Hematopoietic multipotent progenitor cell treated with erythropoietin and hydrocortisone succinate and interleukin-3 and kit ligand, for 6 days (in vitro differentiated cells): ENCODE measurements at places on chromosomes 6 and 20.
A peak's percentile ranks its signal among the peaks of the same experiment; 100 is the strongest.

DNA sequence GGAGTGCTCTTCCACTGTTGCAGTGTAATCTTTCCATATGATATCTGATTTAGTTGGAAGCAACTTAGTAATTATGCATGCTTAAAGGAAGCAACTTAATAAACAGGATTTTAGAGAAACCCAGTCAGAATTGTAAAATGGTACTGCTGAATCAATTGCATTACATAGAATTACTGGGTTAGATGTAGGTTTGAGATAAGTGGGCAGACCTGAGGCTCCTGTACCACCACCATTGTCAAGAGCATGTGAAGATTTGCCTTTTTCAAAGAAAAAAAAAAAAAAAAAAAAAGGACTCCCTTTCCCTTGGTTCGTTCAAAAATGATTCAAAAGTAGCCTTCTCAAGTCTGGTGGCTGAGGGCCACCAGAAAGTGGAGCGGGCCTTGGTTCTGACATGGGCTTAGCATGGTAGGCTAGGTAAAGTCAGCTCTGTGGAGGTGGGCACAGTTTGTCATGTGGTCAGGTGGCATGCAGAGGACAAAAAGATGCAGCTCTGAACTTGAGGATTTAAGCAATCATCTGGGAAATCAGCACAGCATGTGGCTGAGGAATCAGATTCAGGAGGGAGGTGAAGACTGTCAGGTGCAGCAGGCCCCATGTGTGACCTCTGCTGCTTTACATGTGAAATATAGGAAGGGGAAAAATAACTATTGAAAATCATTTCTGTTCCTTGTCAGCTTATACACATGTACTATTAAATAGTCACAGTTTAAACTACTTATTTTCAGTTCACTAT, 32.4 kb downstream of the ARID1B start:
- no peak for DNase-seq

GRCh38 chr6:31270788-31271640, 878 bp downstream of the HLA-C start:
- peak; percentile 54 for DNase-seq

DNA sequence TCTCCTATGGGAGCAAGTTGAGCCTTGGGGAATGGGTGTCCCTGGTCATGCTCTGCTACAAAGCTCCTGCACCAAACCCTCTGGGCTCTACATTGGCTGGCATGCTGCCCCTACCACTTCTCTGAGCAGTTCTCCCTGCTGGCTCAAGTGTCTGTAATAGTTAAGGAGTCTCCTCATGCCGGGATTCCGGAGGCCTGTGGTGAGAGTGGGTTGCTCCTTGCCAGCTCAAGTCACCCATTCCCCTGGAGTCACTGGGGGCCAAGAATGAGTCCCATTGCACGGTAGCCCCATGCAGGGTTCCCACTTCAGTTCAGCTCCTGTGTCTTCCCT, 173.9 kb downstream of the PRDM13 start:
- DNase-seq: no peak

DNA sequence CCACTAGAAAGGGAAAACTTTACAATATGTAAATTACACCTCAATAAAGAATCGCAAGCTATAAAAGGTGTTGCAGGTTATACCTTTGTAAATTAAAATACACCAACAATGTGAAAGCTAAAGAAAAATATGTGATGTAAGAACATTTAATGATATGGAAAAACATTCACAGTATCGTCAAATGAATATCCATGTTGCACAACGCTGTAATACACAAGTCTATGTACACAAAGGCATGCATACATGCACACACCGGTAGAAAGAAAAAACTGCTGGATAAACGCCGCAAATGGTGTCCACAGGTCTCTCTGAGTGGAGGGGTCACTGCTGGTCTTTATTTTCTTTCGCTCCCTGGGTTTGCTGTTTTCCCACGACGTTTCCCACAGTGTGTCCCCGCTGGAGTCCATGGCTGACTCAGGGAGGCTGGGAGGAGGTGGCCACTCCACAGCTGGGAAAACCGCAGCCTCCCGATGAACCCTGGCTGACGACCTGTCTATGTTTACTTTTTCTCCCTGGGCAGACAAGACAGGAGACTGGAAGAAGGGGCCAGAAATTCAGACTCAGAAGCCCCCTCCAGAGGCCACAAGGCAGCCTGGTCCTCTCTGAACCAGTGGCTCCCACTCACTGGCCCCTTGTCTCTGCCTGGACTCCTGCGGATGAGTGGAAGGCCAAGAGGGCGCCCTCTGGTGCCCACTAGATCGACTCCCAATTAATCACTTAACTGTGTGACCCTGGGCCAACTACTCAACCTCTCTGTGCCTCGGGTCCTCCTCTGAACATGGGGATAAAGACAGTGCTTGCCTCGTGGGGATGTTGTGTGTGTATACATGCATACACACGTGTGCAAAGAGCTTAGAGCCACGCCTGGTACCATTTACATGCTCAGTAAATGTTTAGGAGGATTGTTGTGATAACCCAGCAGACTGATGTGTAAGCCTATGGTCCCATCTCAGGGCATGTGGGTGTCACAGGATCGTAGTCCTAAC, 12.8 kb upstream of the BPI start:
- peak; percentile 35 for DNase-seq

DNA sequence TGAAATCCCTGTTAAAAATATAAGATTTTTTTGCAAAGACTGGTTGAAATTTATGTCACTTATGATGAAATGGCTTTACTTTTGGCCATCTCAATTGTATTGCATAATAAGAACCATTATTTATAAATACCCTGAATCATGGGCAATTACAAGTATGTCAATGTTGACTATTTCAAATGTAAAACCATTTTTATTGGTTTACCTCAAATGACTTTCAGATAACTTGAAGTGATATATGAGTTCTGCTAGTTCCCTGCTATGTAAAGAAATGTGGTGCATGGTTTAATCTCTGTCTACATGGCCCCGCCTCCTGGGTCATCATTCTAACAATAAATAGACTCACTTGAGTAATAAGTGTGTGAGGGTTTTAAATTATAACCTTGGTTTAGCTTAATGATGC, 275.6 kb upstream of the PREP start:
- no peak for DNase-seq

DNA sequence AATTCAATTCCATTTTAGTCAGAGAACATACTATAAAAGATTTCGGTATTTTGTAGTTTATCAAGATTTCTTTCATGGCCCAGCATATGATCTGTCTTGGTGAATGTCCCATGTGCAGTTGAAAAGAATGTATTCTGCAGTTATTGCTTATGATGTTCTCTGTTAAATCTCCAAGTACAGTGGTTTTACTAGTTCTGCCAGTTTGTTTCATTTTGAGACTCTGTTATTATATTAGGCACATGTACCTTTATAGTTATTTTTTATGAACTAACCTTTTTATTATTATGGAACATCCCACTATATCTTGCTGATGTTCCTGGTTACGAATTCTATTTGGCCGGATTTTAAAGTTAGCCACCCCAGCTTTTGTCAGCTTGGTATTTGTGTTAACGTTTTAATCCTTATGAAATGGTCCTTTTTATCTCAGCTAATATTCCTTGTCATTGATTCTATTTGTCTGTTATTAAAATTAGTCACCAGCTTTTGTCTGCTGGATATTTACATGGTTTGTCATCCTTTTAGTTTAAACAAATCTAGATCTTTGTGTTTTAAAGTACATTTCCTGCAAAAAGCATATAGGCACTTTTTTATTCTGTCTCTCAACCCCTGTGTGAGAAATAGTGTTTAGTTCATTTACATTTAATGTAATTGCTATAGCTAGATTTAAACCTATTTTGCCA, 48.9 kb downstream of the VTA1 start:
- DNase-seq: no peak

GRCh38 chr20:12090920-12091319, 173.2 kb downstream of the BTBD3 start:
- DNase-seq: no peak

DNA sequence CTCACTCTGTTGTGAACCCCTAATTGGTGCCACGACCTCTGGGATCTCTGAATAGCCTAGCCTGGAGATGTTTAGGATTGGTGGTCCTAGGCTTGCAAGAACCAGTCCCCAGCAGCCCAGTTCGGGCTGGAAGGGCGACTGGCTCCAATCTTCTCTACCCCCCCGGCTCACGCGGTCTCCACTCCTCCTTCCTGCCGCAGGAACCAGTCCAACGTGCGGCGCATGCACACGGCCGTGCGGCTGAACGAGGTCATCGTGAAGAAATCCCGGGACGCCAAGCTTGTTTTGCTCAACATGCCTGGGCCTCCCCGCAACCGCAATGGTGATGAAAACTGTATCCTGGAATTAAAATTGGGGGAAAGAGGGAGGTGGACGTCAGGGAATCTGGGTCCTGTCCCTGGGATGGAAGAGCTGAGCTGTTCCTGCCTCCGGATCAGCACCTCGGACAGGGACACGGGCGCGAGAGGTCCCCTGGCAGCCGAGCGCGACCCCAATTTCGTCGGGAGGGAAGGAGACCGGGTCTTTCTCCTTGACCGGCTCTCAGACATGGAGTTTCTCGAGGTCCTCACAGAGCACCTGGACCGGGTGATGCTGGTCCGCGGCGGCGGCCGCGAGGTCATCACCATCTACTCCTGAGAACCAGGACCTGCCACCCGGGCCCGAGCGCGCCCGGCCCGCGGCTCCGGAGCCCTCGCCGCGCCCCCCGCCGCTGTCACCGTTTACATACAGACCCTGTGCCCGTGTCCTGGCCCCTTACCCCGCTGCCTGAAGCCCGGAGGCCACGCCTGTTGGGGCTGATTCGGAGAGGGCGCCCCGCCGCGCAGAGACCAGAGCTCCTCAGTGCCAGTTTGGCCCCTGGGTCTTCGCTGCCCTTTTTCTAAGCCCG, 28.2 kb downstream of the SLC12A5 start:
- peak; percentile 62 for DNase-seq

DNA sequence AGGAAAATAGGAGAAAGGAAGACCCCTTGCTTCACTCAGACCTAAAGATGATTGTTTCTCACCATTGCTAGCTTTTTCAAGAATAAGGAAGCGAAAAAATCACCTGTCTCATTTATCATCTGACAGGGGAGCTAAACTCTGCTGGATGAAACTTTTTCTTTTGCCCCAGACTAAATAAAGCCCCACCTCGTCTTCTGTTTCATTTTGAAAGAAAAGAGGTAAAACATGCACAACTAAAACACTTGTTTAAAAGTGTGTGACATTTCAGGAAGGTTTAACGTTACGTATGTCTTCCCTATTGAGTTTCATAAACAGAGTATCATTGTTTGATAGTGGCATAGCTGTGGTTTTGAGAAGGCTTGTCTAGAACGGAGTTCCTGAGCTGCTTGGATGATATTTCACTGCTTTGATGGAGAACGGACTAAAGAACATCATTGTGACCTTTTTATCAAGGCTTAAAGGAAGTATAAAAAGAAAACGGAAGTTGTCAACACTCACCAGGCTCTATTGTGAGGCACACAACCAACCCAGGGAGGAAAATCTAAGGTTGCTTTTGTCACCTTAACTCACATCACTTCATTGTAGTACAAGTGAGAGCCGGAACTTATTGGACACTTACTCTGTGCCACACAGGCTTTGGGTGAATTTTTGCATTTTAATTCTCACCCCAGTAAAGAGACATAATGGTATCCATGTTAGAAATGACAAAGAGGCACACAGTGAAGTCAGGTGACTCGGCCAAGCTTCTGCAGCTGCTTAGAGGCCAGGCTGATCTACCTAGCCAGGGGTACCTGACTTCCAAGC, 29.5 kb downstream of the TSHZ2 start:
- DNase-seq: no peak

- no peak for DNase-seq
Measured at GRCh38 chr20:47764154-47764733, 21.0 kb downstream of the SULF2 start.

DNA sequence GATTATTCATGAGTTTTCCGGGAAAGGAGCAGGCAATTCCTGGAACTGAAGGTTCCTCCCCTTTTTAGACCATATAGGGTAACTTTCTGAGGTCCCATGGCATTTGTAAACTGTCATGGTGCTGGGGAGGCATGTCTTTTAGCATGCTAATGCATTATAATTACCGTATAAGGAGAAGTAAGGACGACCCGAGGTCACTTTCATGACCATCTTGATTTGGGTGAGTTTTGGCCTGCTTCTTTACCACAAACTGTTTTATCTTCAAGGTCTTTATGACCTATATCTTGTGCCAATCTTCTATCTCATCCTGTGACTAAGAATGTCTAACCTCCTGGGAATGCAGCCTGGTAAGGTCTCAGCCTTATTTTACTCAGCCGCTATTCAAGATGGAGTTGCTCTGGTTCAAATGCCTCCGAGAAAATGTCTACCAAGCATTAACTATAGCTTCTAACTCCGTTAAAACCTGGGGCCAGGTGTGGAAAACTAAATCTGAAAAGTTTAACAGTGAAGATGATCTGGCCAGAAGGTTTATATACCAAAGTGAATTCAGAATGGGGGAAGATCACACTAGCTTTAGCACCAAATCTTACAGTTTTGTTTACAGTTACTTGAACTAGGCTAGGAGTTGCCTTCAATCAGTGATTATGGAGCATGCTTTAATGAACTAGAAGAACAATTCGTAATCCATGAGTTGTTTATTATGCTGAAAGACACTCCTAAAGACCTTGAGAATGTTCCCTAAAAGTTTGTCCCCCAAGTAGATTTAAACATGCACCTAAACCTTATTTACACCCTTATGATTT, 80.0 kb upstream of the TOP1 start:
- no peak for DNase-seq

GRCh38 chr6:170072246-170072645, 218.6 kb downstream of the DLL1 start:
- no peak for DNase-seq

DNA sequence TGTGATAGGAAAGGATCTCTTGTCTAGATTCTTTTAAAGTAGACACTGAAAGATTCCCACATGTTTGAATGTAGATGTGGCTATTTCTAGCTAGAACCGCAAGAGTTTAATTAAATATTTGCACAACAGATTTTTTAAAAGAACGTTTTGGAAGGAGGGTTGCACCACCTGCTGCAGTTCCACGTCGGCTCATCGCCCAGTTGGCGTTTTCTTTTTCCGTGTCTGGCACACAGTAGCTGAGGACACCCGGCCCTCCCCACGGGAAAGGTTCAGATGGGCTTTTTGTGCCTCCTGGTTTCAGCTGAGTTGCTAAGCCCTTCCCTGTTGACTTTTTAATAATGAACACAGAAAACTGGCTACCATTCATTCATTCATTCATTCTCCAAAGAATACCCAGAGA, 41.8 kb upstream of the DOK5 start:
- no peak for DNase-seq

GRCh38 chr6:106444777-106445507, 84.4 kb downstream of the CRYBG1 start:
- DNase-seq: peak; percentile 90

DNA sequence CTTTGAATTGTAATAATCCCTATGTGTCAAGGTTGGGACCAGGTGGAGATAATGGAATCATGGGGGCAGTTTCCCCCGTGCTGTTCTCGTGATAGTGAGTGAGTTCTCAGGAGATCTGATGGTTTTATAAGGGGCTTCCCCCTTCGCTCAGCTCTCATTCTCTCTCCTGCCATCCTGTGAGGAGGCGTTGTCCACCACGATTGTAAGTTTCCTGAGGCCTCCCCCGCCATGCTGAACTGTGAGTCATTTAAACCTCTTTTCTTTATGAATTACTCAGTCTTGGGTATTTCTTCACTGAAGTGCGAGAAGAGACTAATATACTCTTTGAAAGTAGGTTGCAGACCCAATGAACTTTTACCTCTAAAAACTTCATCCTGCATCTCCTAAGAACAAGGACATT, 39.2 kb upstream of the KCNG1 start:
- no peak for DNase-seq
